AG09309 (cell line): ENCODE measurements at places on chromosomes 11 and 22.
A peak's percentile ranks its signal among the peaks of the same experiment; 100 is the strongest.

- no peak for DNase-seq
Observed at GRCh38 chr11:29634244-29634643, 382.6 kb downstream of the KCNA4 start.

DNA sequence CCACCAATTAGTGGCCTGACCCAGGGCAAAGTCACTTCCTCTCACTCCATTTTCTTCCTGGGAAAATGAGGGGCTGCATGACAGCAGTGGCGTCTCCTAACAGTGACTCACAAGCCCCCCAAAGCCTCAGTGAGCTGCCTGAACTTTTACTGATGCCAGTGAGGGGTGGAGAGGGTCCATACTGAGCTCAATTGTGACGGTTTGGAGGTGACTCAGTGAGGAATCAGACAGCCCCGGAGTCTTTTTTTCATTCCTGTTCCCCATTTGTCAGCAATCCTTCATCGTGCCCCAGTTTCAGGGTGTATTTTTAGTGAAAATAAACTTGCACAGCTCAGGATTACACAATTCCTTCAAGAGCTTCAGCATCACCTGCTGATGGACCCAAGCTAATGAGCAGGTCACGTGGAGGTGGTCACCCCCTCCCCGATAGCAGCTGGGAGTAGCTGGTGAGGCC, 30.1 kb upstream of the RASD2 start:
- no peak for DNase-seq

DNA sequence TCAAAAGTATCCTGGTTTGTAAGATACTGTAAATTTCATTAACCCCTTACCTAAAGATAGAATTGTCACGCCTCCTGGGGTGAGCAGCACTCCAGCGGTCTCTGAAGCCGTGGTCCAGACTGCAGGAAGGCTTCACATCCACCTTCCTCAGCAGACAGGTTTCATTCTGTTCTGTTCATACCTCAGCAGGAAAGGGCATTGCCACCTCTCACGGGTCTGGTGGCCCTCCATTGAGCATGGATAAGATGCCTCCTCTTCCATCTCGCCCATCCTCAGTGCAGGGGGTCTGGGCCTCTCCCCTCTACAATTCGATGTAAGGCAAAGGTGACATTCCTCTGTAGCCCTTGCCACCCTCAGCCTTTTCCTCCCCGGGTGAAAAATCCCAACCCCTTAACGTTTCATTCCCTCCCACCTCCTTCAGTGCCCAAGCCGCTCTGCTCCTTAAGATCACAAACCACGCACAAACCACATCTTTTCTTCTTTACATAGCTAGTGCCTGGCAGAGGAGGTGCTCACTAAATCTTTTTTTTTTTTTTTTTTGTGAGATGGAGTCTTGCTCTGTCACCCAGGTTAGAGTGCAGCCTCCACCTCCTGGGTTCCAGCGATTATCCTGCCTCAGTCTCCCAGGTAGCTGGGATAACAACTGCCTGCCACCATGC, 28.5 kb downstream of the RPUSD4 start:
- no peak for DNase-seq

DNA sequence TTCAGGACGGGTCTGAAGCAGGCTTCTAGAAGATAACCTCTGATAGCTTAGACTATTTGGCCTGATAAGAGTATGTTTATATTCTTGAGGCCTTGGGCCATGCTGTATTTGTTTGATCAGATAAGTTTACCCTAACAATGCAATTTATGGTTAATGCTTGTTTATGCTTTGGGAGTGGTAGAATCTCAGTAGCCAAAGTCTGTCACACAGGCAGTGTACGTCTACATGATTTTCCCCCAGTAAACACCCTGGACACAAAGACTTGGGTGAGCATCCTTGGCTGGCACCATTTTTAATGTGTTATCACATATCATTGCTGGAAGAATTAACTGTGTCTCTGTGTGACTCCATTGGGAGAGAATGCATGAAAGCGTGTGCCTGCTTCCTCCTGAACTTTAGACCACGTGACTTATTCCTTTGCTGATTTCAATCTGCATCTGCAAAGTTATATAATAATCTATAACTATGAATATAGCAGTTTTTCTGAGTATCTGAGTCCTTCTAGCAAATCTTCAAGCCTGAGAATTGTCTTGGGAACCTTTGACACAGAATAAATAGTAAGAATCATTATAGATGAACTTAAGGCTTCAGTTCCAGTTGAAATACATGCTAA, 172.4 kb downstream of the CASP12 start:
- DNase-seq = no peak

DNA sequence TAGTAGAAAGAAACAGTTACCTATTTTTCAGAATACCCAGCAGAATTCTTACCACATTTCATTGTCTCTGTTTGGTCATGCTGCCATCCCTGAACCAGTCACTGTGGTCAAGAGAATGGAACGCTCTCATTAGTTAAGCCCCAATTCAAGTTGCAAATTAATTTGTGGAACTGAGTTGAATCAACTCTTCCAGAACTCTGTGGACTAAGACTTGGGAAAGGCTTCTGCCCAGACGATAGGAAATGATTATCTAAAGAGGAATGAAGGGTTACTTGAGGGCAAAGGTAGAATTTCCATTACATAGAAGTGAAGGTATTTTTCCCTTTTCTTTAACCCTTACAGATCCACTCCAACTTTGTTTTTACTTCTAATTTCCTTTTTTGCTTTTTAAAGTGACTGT, 286.4 kb downstream of the DYNC2H1 start:
- peak; percentile 5 for DNase-seq
